ENCODE measurements at places on chromosomes 12 and 14.

DNA sequence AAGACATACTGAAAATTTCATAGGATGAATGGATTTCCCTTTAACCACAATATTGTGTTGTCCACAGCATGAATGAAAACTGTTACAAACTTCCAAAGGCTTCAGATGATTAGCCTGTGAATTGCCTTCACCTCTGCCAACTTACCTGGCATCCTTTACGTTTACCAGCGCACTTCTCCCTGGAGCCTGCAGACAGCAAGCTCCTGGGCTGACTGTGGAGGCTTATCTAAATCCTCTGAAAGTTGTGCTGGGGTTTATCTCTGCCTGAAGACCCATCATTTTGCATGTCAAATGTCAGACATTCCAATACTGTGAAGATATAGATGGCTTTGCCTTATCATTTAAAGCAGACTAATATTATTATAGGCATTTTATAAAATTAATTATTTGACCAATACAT lies 403.0 kb downstream of the SYT1 start:
- DNase-seq: no peak

DNA sequence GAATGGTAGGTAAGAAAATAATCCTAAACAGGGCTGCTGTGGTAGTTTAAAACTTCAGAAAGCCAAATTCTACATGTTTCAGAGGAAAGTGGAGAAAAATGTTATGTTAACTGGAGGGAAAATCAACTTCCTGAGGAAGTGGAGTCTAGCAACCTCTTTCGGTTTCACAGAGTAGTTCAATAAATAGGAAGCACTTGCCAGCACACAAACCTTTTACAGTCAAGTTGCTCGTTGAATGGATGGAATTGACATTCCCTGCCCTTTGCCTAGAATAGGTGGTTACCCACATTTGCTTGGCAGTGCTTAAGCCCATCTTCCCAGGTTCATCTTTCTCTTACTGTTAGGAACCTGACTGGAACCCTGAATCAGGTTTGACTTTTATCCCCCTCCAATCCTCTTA lies 15.9 kb downstream of the ANKRD13A start:
- no peak for DNase-seq

- no peak for DNase-seq
Observed at GRCh38 chr12:69935651-69936100, 110.6 kb downstream of the MYRFL start.

DNA sequence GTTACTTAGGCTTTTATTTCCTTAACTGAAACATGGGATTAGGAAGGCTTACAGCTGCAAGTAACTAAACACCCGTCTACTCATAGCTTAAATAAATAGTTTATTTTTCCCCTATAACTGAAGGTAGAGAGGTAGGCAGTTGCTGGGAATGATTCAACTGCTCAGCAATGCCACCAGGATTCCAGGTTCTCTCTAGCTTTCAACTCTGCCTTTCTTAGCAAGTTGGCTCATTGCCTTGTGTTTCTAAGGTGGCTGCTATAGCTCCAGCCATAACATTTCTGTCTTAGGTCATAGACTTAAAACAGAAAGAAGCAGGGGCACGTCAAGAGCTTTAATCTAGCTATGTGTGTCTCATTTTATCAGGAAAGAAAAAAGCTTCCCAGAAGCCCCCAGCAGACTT lies 103.7 kb upstream of the MDM1 start:
- DNase-seq: no peak

GRCh38 chr12:52837413-52837741 lies 3.3 kb upstream of the KRT79 start:
- no peak for DNase-seq

Data from HCT116 (cell line).